Heart right ventricle (tissue), 16 donors: ENCODE measurements at places on chromosomes 4 and X.

DNA sequence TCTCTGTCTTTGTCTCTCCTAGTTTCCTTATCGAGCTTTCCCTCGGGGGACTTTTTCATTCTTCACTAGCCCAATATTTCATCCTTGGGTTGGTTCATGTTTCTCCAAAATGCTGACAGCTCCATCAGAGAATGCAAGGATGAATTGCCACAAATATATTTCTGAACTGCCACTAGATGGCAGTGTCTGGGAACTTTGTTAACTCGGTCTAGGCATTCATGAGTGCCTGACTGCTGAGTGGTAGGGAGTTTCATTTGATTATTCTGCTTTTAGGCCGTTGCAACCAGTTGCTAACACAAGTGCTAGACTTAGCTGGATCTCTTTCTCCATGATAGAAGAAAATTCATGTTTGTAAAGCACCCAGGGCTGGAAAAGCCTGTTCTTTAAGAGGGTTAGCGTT is 73.5 kb upstream of the RAP2C start:
- no peak for DNase-seq

DNA sequence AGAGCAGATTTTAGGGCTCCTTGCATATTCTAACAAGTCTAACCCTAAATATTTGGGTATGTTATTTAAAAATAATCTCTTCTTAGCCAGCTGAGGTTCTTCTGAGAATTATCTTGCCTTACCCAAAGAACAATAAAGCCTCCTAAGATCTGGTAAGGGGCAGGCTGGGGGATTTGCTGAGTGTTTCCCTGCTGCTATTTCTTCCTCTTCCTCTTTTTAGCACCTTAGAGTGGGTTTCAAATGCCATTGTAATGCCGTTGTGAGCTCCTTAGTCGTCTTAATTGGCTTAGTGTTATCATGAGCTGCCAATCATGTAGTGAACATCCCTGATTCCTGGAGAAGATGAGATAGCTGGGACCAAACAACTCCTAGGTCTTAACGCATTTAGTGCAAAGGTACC is 15.4 kb downstream of the STOX2 start:
- no peak for DNase-seq

DNA sequence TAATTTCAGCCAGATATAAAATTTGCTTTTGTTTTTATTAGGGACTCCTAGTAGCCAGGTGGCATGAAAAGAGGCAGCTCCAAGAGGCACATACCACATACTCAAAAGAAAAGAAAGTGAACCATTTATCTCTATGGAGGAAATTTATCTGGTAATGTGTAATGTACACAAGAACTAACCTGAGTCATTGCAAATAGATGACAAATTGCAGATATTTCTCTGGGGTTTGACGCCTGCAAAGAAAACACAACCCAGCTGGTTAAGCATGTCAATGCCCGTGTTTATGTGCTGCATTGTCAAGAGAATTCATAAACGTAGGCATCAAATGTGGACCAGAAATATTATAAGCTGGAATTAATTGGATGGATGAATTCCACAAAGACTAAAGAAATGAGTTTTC is 46.9 kb upstream of the PHKA2 start:
- DNase-seq = no peak

DNA sequence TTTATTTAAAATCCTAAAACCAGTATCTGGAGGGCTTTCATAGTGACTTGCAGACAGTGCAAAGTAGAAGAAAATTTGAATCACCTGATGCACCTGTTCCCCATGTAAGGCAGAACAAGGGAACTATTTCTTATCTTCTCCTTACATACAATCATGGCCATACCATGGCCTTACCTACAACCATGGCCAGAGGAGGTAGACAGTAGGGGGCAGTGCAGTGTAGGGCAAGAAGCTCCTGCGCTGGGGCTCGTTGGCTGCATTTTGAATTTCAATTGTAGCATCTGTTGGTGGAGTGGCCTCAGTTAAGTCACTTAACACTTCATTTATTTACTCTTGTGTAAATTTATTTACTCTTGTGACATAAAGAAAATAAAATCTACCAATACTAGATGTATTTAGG is 33.0 kb downstream of the GALNTL6 start:
- peak; percentile 15 for DNase-seq

- DNase-seq = peak; percentile 25
Measured at GRCh38 chrX:47143894-47144625, 442 bp downstream of the NDUFB11 start.

DNA sequence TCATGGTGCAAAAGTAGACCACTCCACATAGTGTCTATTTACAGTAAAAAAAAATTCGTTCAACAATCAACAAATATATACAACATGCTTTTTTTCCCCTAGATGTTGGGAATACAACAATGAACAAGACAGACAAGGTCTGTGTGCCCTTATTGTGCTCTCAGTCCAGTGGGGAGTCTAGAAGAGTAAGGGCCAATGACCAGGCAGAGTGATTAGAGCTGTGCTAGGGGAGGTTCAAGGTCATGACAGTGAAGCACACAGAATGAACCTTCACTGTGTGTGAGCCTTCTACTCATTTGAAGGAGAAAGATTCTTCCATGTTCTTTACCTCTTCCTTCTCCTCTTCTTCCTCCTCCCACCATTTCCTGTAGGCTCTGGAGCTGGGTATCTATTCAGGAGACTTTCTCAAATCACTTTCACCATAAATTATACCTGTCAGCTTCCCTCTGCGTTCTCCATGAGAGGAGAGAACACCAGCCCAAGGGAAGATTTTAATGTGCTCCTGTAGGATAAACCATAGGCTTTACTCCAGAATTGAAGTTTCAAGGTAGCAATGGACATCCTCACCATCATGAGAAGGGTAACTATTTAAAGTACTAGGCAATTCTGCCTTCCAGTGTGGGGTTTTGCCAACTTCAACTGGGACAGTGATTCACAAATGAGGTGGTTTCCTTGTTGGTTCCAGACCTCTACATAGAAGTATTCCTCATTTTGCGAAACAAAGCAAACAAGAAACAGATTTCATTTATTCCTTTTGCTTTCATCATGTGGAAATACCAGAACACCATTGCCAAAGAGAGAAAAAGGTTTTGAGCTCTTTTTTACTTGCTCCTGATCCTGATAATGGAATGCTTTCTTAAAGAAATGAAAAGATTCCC is 246.9 kb upstream of the GPC4 start:
- no peak for DNase-seq

GRCh38 chr4:123397144-123398065 is 810 bp downstream of the SPRY1 start:
- DNase-seq = peak; percentile 36

DNA sequence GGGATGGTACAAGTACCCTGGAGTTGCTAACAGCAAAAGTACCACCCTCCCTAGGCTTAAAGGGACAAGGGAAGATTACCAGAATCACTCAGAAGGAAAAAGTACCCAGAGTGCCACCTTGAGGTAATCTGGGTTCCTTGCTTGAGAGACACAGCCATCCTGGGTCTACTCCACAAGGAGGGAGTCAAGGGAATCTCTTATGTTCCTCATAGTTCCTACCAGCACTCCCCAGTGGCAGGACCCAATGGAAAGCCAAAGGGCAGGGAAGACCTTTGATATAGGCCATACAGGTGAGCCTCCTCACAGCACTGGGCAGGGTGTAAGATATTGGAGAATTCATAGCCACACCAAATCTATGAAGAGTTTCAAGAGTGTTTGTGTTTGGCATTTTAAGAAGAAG is 5.7 kb downstream of the IL2 start:
- no peak for DNase-seq

- no peak for DNase-seq
Measured at GRCh38 chrX:10152086-10152485, 4.7 kb upstream of the CLCN4 start.

DNA sequence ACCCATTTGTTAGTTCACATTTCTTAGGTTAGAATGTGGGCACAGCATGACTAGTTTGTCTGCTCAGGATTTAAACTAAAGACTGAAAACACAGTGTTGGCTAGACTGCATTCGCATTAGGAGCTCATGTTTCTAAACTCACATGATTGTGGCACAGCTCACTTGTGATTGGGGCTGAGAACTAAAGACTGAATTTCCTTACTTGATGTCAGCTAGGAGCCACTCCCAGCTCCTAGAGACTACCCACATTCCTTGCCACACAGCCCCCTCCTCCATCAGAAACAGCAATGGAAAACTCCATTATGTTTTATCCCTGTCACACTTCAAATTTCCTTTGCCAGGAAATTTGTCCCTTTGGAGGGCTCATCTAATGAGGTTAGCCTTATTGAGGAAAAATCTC is 170.2 kb upstream of the NUDT6 start:
- no peak for DNase-seq

- no peak for DNase-seq
Measured at GRCh38 chr4:139606579-139607501, 50.8 kb upstream of the SETD7 start.

- no peak for DNase-seq
Measured at GRCh38 chr4:69156913-69157312, 57.6 kb downstream of the UGT2B11 start.

DNA sequence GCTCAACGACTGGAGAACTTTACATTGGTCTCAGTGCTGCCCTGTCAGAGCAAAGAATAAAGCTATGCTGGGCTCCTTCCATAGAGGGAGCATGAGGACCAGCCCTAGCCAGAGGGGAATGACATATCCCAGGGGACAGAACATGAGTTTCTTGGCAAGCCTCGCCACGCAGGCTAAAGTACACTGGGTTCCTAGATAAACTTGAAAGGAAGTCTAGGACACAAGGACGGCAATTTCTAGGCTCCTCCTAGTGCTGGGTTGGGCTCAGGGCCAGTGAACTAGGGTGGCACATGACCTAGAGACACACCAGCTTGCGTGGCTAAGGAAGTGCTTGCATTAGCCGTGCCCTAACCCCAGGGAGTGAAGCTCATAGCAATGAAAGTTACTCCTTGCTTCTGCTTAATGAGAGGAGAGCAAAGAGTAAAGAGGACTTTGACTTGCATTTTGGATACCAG is 141.0 kb downstream of the MAB21L2 start:
- DNase-seq = peak; percentile 86

GRCh38 chr4:38662522-38663089 is 1.4 kb upstream of the KLF3 start:
- no peak for DNase-seq

GRCh38 chr4:99054428-99054994 is 34.1 kb downstream of the ADH5 start:
- DNase-seq = no peak

- DNase-seq = no peak
Measured at GRCh38 chrX:54093159-54093558, 48.9 kb upstream of the PHF8 start.

DNA sequence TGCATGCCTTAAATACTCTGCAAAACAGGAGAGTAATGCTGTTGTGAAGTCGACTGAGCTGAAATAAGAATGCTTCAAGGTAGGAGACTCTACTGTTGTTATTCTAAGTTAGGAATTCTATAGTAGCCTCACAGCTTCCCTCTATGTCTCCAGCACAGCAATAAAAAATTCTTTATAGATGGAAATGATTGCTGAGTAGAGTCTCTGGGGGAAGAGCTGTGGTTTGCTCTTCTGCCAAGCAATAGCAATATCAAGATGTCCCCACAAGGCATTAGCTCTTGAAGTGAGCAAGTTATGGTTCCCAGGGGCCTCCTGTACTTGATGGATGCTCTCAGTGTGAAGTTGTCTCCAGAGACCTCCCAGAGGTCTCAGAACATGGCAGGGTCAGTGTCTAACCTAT is 880.6 kb upstream of the FRG1 start:
- DNase-seq = no peak

DNA sequence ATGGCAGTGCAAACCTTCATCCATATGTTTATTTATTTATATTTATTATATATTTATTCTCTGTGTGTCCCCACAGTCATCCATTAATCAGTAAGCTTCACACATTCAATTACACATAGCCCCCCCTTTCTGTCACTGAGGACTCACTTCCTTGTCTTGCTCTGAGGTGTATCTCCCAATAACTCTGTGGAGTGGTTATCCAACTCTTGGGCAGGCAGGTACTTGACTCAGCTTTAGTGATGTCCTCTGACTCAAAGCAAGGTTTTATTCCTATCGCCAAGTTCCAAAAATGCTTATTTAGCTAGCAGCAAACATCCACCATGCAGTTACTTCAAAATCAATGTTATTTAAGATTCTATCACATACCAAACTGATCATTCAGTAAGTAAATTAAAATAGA is 25.2 kb upstream of the NDP start:
- no peak for DNase-seq

DNA sequence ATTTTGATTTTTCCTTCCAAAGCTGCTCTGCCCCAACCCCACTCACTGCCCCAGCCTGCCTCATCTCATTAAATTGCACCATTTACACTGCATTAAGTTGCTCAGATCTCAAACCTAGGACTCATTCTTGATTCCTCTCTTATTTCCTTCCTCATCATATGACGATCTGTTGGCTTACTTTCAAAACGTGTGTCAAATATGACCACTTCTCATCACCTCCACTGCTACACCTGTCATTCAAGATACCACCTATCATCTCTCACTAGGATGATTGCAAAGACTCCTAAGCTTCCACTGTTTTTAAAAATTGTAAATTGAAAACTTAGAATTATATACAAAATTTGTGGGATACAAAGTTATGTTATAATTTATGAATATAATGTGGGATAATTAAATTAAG is 147.1 kb downstream of the DCK start:
- DNase-seq = no peak

DNA sequence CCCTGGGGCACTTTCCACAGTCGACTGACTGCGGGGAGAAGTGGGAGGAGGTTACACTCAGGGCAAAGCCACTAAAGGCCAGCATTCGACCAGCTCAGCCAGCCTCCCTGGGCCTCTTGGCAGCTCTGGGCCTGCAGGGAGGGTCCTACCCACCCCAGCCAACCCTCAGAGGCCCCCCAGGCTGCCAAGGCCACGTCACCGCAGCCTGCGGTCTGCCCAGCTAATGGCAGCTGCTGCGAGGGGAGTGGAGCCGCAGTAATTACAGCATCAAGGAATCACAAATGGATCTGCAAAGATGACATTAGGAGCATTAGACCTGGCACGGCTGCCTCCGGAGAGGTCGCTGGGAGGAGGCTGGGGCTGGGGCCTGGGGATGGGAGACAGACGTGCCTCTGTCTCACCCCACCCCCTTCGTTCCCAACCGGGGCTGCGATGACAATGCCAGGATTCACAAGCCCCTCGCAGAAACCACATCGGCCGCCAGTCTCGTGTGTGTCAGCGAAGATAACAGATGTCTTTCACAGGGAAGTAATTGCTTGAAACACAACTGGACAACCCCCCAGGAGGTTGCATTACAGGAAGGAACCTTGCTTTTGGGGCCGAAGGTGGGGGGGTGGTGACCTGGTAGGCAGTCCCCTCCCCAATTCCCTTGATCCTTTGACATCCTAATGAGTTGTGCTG is 367.6 kb downstream of the BCOR start:
- no peak for DNase-seq

GRCh38 chr4:70927502-70928137 is 25.5 kb downstream of the MOB1B start:
- no peak for DNase-seq

- DNase-seq = peak; percentile 25
Measured at GRCh38 chr4:77052352-77052751, 23.4 kb downstream of the CCNI start.

GRCh38 chr4:105210916-105211315 is 64.2 kb downstream of the TET2 start:
- DNase-seq = no peak

DNA sequence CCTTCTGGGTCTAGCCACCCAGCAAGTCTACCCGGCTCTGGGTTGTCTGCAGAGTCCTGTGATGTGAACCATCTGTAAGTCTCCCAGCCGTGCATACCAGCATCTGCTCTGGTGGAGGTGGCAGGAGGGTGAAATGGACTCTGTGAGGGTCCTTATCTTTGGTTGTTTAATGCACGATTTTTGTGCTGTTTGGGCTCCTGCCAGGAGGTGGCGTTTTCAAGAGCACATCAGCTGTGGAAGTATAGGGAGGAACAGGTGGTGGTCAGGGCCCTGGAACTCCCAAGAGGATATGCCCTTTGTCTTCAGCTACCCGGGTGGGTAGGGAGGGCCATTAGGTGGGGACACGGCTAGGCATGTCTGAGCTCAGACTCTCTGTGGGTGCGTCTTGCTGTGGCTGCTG is 66.5 kb upstream of the ZFP42 start:
- no peak for DNase-seq
